Tongue (tissue), 3 donors: ENCODE measurements at places on chromosomes 3 and 15. TPM values are rescaled to one million over a fixed set of nuclear protein-coding genes. Genes with fewer than 3 reads are reported as not detected.

Gene VIPR1
- 18.7 TPM for total RNA-seq

Gene FSTL1
- total RNA-seq = 799 TPM

Gene C3orf62
- total RNA-seq = 4.1 TPM

Gene GPR149
- 0.41 TPM for total RNA-seq

Gene TMOD2
- 14.5 TPM for total RNA-seq

Gene PLA2G4F
- total RNA-seq = 1.5 TPM

Gene ISLR
- 119 TPM for total RNA-seq

Gene STAB1
- 56.5 TPM for total RNA-seq

Gene SLC22A14
- total RNA-seq = not detected

Gene FEZF2
- not detected for total RNA-seq

Gene ALPK3
- 64.6 TPM for total RNA-seq

Gene MYO5C
- total RNA-seq = 11.0 TPM

Gene HACD2
- total RNA-seq = 23.5 TPM

Gene ACOX2
- total RNA-seq = 12.6 TPM

Gene ACAP2
- 78.6 TPM for total RNA-seq

Gene CCR9
- 0.10 TPM for total RNA-seq

Gene SEMA5B
- 11.0 TPM for total RNA-seq

Gene SLC2A2
- total RNA-seq = not detected

Gene KCNAB1
- 6.3 TPM for total RNA-seq

Gene GOLGA8T
- not detected for total RNA-seq

Gene SUCNR1
- total RNA-seq = 0.10 TPM

Gene SLC24A5
- not detected for total RNA-seq

Gene TBL1XR1
- 191 TPM for total RNA-seq

Gene CCR2
- total RNA-seq = 1.2 TPM

Gene ANXA2
- total RNA-seq = 742 TPM

Gene TP63
- 43.2 TPM for total RNA-seq

Gene PIERCE2
- not detected for total RNA-seq

Gene CD96
- 0.10 TPM for total RNA-seq

Gene RAD51
- 9.2 TPM for total RNA-seq

Gene ZIC1
- total RNA-seq = 1.9 TPM

Gene DUOXA2
- total RNA-seq = 1.2 TPM

Gene OR5K3
- not detected for total RNA-seq

Gene CA12
- 8.9 TPM for total RNA-seq

Gene STRIT1
- 3.9 TPM for total RNA-seq

Gene GHSR
- total RNA-seq = not detected

Gene WNT7A
- total RNA-seq = 0.10 TPM

Gene SH2D7
- total RNA-seq = not detected

Gene THRB
- total RNA-seq = 3.4 TPM

Gene GUCA1C
- total RNA-seq = not detected

Gene PLSCR2
- not detected for total RNA-seq

Gene AGBL1
- total RNA-seq = 77.9 TPM

Gene CCDC51
- 11.5 TPM for total RNA-seq

Gene PCLAF
- total RNA-seq = 12.0 TPM

Gene RHOV
- total RNA-seq = 11.8 TPM

Gene DUOX1
- total RNA-seq = 32.5 TPM

Gene OTOL1
- total RNA-seq = not detected

Gene MUC4
- total RNA-seq = 7.8 TPM

Gene HRH1
- 9.6 TPM for total RNA-seq

Gene EFCC1
- 1.3 TPM for total RNA-seq

Gene TMEM108
- total RNA-seq = 4.6 TPM

Gene TM4SF18
- 11.2 TPM for total RNA-seq

Gene GOLGA6L7
- not detected for total RNA-seq

Gene SUSD5
- 3.5 TPM for total RNA-seq

Gene CDC25A
- total RNA-seq = 4.8 TPM

Gene CISH
- 6.5 TPM for total RNA-seq

Gene LRRC31
- not detected for total RNA-seq

Gene DZIP1L
- 24.7 TPM for total RNA-seq
